ENCODE measurements at places on chromosomes 4 and X. TPM values are rescaled to one million over a fixed set of nuclear protein-coding genes. Genes with fewer than 3 reads are reported as not detected.

The TCEAL3 gene
- 16.3 TPM for total RNA-seq

The CABS1 gene
- total RNA-seq: not detected

The BMPR1B gene
- total RNA-seq: 0.53 TPM

The FAM193A gene
- 13.5 TPM for total RNA-seq

The PDZD4 gene
- total RNA-seq: 0.33 TPM

The MID2 gene
- 11.9 TPM for total RNA-seq

The PPP1R2C gene
- not detected for total RNA-seq

The NOX1 gene
- total RNA-seq: not detected

The TKTL2 gene
- total RNA-seq: not detected

Measured in smooth muscle cell of the pulmonary artery (primary cell).